Kidney glomerular epithelial cell (primary cell): ENCODE measurements at places on chromosomes 12 and 14.

GRCh38 chr12:122126713-122127597 is 47.1 kb downstream of the IL31 start:
- no peak for DNase-seq

DNA sequence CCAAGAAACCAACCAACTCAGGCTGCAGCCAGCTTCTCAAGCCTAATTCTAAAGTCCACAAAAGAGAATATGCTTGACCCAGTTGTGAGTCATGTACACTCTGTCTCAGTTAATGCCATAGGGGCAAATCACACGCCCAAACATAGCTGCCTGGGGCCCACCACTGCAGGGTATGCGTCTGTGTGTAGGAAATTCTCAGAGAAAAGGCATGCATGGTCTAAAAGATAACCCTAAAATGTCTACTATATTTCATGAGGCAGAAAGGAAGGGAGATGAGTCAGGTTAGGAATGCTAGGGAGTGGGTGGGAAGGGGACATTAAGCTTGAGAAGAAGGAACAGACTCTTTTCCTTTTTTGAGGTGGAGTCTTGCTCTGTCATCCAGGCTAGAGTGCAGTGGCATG is 22.3 kb upstream of the SPTLC2 start:
- DNase-seq = peak; percentile 79

GRCh38 chr14:96354246-96354645 is 8.9 kb downstream of the ATG2B start:
- DNase-seq = no peak

- DNase-seq = no peak
These were observed 161.2 kb downstream of the TMTC3 start for GRCh38 chr12:88303335-88303734.

GRCh38 chr14:74634481-74634880 is 22.4 kb upstream of the LTBP2 start:
- DNase-seq = no peak

DNA sequence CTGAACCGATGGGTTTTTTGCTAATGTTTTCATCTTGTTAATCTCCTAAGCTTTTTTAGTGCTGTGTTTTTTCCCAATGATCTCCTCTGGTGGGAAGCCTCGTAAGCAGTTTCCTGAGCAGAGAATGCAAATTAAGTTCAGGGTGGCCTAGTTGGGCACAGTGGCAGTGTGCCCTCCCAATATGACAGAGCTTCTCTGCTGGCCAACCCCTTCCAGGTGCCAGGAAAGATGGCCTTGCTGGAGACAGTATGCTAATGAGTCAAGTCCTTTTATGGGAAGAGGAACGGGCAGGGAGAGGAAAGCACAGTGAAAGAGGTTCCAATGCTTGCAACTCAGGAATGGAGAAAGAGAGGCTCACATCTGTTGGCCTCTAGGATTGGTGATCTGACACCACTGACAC is 115.8 kb downstream of the GCH1 start:
- DNase-seq = no peak

- no peak for DNase-seq
These were observed 55.4 kb downstream of the SSPN start for GRCh38 chr12:26250801-26251200.

DNA sequence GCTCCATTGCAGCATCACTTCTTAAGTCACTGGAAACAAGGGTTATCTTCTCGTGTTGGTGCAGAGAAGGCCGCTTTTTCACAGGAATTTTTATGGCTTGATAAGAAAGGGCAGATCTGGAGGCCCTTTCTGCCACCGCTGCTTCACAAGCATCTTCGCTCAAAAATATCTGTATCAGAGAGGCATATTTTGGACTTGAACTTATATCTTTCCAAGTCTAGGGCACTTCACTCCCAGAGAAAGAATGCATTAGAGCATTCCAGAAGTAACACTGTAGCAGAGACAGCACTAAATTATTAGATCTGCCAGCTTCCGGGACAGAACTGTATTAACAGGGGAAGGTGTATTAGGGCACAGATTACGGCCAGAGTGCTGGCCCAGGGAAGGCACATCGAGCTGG is 151.7 kb upstream of the AMIGO2 start:
- no peak for DNase-seq

DNA sequence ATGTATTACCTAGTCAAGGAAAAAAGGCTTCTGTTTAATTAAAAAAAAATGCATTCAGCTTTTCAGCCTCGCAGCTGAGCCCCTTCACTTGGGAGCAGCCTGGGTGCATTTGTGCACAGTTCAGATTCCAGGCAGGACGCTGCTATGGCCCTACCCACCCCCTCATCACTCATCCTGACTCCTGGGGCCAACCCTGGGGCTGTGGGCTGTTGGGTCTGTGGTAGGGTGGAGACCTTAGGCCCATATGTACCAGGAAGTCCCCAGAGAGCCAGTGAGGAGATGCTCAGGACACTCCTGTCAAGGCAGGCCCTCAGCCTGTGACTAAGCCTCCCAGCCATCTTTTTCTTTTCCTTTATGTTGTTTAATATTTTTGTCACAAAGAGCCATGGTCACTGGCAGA is 9.3 kb upstream of the CDCA4 start:
- no peak for DNase-seq

GRCh38 chr12:2944401-2945047 is 14.7 kb upstream of the TEAD4 start:
- peak; percentile 17 for DNase-seq

DNA sequence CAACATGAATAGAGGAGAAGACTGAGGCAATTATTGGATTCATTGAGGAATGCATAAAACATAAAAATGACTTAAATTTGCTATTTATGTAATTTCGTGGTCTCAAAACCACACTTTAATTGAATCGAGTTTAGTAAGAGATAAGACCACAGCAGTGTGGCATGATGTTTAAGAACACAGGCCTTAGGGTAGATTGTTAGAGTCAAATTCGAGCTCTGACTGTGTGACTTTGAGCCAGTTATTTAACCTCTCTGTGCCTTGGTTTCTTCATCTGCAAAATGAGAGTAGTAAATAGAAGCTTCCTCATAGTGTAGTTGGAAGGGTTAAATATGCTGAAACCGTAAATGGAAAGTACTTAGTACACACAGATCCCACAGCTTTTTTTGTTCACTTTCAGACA is 9.3 kb upstream of the SSTR1 start:
- no peak for DNase-seq
